ENCODE measurements at places on chromosomes 4 and X.
A peak's percentile ranks its signal among the peaks of the same experiment; 100 is the strongest.

DNA sequence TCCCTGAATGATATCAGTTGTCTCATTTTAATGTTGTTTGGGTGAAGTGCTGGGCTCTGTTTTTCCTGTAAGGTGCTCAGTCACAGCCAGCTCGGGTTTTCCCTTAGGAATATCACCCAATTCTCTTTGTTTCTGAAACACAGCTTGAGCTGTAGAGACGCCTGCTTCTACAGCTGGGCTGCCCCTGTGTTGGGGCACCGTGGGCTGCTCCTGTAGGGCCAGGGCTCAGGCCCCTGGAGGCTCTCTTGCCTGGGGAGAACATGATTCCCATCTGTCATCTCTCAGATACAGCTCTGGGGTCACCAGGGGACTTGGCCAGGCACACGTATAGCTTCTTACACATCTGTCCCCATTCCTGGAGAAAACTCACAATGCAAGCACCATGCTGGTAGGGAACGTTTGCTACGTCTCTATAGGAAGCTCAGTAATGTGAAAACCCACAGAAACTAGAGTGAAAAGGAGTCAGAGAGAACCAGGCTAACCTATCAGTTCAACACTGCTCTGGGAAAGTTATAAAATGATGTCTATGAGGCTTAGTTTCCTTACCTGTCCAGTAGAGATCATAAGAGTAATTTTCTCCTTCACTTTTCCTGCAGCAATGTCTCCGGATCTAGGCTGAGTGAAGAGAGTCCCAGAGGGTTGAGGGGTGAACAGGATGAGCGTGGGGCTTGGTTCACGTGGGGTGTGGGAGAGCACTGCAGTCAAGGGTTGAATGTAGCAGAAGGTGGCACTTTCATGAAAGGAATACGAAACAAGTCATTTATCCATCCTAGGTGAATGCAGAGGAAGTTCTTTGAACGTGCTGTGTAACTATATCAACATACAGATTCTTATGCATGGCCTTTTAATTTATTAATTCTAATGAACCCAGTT lies 14.5 kb downstream of the FHDC1 start:
- DNase-seq, result no peak
- no peak overlapping the region for H3K4me3 ChIP-seq
- no peak overlapping the region for H3K27ac ChIP-seq
- H3K4me1 ChIP-seq, result peaks cover 2% of the 10 kb centered on the region
- no peaks in the 10 kb centered on the region for H3K36me3 ChIP-seq

DNA sequence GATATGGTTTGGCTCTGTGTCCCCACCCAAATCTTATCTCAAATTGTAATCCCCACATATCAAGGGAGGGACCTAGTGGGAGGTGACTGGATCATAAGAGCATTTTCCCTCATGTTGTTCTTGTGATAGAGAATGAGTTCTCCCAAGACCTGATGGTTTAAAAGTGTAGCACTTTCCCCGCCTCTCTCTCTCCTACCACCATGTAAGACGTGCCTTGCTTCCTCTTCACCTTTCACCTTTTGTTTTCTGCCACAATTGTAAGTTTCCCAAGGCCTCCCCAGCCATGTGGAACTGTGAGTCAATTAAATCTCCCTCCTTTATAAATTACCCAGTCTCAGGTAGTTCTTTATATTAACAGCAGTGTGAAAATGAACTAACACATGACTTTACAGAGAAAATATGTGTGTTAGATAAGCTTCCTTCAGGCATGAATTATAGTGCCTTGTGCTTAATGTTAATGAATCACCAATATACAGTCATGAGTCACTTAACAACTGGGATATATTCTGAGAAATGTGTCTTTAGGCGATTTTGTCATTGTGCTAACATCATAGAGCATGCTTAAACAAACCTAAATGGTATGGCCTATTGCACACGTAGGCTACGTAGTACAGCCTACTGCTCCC lies 37.9 kb downstream of the PDGFC start:
- no peak overlapping the region for H3K27ac ChIP-seq
- H3K4me1 ChIP-seq, result peaks cover 7% of the 10 kb centered on the region
- DNase-seq, result peak; percentile 97
- H3K4me3 ChIP-seq, result no peak overlapping the region
- H3K27me3 ChIP-seq, result no peaks in the 10 kb centered on the region

GRCh38 chr4:17490575-17491059 lies 21.3 kb downstream of the QDPR start:
- no peak overlapping the region for H3K27ac ChIP-seq
- peaks cover 5% of the 10 kb centered on the region for H3K4me1 ChIP-seq
- H3K4me3 ChIP-seq, result no peak overlapping the region
- H3K36me3 ChIP-seq, result peaks cover 9% of the 10 kb centered on the region
- DNase-seq, result no peak
- H3K27me3 ChIP-seq, result no peaks in the 10 kb centered on the region

DNA sequence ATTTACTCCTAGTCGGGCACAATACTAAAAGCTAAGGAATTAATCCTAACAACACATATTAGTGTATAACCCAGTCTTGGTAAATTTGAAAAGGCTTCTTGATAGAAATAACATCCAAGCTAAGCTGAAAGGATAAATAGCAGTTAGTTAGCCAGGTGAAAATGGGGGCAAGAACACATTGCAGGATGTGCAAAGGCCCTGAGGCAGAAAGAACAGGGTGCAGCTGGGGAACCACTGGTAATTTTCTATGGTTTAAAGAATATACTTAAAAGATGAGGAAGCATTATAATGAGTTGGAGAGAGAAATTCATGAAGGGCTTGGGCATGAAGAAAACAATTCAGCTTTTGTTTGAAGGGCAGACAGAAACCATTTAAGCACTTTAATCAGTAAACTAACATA lies 689.0 kb downstream of the ADGRL3 start:
- H3K27ac ChIP-seq, result no peak overlapping the region
- H3K4me1 ChIP-seq, result no peaks in the 10 kb centered on the region
- H3K36me3 ChIP-seq, result no peaks in the 10 kb centered on the region
- no peaks in the 10 kb centered on the region for H3K27me3 ChIP-seq

DNA sequence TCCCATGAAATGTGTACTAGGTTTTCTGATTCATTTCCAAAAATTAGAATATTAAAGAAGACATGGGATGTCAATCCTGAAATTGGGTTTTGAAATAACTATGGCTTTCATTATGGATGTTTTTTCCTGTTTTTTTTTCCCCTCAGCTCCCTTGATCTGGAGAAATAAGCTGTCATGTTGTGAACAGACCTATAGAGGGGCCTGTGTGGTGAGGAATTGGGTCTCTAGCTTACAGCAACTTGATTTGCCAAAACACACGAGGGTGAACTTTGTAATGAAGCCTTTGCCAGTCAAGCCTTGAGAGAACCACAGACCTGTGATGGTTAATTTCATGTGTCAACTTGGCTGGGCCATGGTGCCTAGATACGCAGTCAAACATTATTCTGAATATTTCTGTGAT lies 2413.6 kb downstream of the PCDH7 start:
- no peaks in the 10 kb centered on the region for H3K4me1 ChIP-seq
- DNase-seq, result no peak
- H3K27me3 ChIP-seq, result no peaks in the 10 kb centered on the region
- no peak overlapping the region for H3K27ac ChIP-seq

DNA sequence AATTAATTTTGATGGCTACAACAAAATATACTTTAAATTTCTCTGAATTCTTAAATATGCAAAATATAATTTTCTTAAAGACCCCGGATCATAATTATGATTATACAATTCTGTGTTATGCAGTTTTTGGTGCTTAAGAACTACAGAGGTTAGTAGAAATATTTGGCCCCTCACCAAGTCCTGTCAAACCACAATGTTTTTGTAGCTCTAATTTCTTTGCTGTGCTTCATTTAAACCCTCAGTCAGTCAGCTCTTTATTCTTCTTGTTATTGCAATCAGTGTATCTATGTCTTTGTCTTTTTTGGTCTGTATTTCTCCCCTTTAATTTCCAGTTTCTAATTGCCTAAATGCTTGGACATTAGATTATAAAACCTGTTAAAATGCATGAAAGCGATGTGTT lies 186.1 kb downstream of the CAMK2D start:
- peaks cover 12% of the 10 kb centered on the region for H3K4me1 ChIP-seq
- DNase-seq, result peak; percentile 82
- no peaks in the 10 kb centered on the region for H3K36me3 ChIP-seq
- no peaks in the 10 kb centered on the region for H3K27me3 ChIP-seq
- no peak overlapping the region for H3K4me3 ChIP-seq
- H3K27ac ChIP-seq, result no peak overlapping the region

DNA sequence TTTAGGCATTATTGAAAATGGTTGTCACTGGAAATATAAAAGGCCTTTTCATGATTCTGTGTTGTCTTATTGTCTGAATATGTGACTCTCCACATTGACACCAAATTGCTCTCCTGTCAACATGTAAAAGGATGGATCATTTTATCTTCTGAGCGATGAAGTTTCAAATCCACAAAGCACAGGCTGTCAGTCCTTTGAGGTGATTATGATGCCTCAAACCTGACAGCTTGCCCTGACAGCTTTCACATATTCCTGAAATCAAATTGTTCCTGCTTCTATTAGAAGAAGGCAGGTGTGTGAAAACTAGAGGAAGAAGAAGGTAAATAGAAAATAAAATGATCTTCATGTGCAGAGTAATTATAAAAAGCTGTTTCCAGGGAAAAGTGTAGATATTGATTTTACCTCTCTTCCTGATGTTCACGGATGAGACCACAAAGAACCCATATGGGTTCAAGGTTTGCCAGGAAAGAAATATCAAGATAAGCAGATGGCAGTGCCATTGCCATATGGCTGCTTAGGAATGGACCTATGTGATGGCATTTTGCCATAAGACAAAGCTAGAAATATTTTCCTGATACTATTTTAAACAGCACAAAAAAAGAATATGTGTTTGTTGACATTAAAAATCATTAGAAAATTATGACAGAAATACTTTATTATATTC lies 1006.3 kb upstream of the AGA start:
- H3K27ac ChIP-seq, result no peak overlapping the region
- H3K4me1 ChIP-seq, result no peaks in the 10 kb centered on the region
- no peak overlapping the region for H3K4me3 ChIP-seq
- no peaks in the 10 kb centered on the region for H3K36me3 ChIP-seq
- H3K27me3 ChIP-seq, result no peaks in the 10 kb centered on the region

DNA sequence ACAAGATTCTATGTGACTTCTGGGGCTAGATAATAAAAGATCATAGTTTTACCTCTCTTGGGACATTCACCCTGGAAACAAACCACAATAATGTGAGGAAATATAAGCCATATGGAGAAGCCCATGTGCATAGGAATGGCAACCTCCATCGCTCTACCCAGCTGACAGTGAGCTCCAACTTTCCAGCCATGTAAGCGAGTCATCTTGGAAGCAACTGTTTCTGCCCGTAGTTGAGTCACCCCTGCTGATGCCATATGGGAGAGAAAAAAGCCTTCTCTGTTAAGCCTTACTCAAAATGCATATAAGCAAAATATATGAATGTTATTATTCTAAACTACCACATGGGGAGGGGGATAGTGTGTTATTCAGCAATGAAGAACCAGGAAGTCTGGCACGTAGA lies 31.4 kb upstream of the RELL1 start:
- H3K36me3 ChIP-seq, result no peaks in the 10 kb centered on the region
- peak; percentile 77 for DNase-seq
- H3K27me3 ChIP-seq, result peaks cover 2% of the 10 kb centered on the region
- no peak overlapping the region for H3K27ac ChIP-seq
- no peaks in the 10 kb centered on the region for H3K4me1 ChIP-seq

- DNase-seq, result no peak
- H3K27me3 ChIP-seq, result peaks cover 5% of the 10 kb centered on the region
- H3K4me3 ChIP-seq, result no peak overlapping the region
- no peak overlapping the region for H3K27ac ChIP-seq
Observed at GRCh38 chr4:153018684-153019083, 82.6 kb downstream of the FHDC1 start.

DNA sequence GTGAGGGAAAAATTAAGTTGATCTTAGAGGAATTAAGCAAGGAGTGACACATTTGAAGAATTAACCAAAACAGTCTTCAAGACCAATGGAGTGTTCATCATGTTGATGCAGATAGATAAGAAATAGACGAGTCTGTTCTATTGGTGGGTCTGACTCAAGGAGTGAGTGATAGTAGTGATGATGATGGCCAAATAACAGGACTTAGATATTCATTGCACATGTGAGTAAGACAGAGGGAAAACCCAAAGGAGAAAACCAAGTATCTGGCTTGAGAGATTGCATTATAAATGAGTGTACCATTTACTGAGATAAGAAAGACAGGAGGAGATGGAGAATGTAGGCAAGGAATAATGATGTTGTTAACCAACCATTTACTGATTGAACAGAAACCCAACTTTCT lies 321.3 kb downstream of the ADGRL3 start:
- peak; percentile 77 for DNase-seq
- no peaks in the 10 kb centered on the region for H3K4me1 ChIP-seq
- H3K4me3 ChIP-seq, result no peak overlapping the region
- H3K27me3 ChIP-seq, result no peaks in the 10 kb centered on the region
- H3K36me3 ChIP-seq, result no peaks in the 10 kb centered on the region
- no peak overlapping the region for H3K27ac ChIP-seq

DNA sequence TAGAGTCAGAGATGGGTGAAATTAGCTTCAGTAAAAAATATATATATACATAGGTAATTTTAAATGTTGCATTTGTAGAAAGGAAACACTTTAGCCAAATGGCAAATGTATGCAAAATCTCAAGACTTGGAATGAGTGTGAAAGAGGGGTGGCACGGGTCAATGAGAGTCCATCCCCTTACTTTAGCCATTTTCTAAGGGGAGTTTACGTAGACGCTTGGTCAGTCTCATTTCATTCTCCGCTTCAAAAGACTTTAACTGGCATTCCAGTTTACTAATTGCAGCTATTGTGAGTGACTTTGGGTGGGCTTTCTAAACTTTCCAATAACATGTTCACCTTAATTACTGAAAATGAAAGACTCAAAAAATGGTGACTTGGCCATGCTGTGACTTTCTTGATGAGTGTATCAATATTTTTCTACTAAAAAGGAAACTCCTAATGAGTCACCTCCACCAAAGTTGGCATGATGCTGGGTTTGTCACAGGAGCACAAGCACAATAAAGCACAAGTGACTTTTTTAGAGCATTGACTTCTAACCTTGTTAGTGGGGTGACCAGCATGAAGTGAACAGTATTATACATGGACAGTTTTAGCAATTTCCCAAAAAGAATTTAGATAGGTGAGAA lies 356.0 kb upstream of the RASGEF1B start:
- H3K4me1 ChIP-seq, result no peaks in the 10 kb centered on the region
- H3K27me3 ChIP-seq, result no peaks in the 10 kb centered on the region
- no peaks in the 10 kb centered on the region for H3K36me3 ChIP-seq

DNA sequence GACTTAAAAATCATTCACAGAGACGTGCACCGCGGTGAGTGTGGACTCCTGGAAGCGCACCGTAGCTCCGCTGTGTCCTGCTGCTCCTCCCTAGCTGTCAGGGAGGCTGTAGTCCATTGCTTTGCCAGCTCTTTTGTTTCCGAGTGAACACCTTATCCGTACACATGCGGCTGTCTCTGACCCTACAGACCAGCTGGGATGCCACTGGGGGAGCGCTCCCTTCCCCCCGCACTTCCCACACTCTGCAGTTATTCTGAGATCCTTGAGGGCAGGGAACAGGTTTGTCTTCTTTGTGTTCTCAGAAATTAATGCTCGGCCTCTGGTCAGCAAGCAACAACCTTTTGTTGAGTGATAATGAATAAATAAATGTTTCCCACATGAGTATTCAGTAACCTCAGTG lies 33.7 kb upstream of the MSANTD1 start:
- no peaks in the 10 kb centered on the region for H3K27me3 ChIP-seq
- H3K4me3 ChIP-seq, result no peak overlapping the region
- no peak for DNase-seq

- no peak overlapping the region for H3K27ac ChIP-seq
- H3K36me3 ChIP-seq, result no peaks in the 10 kb centered on the region
- H3K27me3 ChIP-seq, result no peaks in the 10 kb centered on the region
- DNase-seq, result no peak
- H3K4me3 ChIP-seq, result no peak overlapping the region
Observed at GRCh38 chrX:24561121-24561520, 86.0 kb downstream of the PCYT1B start.

GRCh38 chr4:58138786-58139668 lies 1028.8 kb upstream of the IGFBP7 start:
- no peak overlapping the region for H3K27ac ChIP-seq
- H3K4me3 ChIP-seq, result no peak overlapping the region
- no peaks in the 10 kb centered on the region for H3K4me1 ChIP-seq

All from fibroblast of lung (primary cell).